ENCODE measurements at places on chromosomes 5 and 9. TPM values are rescaled to one million over a fixed set of nuclear protein-coding genes. Genes with fewer than 3 reads are reported as not detected.
A peak's percentile ranks its signal among the peaks of the same experiment; 100 is the strongest.

DNA sequence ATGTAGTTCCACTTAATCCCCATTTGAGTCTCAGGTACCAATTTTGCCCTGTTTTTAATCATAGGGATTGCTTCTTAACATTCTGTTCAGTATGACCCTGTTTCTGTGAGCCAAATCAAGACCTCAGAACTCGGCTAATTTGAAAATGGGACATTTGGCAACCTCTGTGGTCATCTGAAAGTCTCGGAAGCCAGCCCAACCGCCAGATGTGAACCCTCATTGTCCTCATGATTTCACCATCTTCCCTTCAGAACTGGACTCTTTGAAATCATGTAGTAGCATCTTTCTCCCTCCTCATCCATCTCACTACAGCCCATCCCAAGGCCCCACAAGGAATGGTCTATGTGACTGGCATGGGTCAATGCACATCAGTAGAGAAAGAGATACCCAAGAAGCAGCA, 88.9 kb downstream of the S1PR3 start:
- DNase-seq, result no peak

DNA sequence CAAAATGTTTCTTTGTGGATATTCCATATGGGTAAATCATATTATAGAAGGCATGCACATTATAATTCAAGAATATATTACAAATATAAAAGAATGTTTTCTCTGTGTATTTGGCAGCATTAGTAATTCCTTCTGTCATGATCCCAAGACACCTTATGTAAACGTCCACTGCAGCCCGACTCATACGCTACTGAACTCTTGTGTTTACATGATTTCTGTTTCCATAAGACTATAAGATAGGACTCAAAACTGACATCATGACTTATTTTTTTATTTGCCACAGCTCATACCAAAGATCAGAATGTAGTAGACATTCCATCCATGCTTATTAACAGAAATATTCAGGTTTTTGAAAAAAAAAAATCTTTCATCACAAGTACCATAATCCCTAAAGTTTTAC, 234.1 kb downstream of the AP3B1 start:
- DNase-seq, result no peak

DNA sequence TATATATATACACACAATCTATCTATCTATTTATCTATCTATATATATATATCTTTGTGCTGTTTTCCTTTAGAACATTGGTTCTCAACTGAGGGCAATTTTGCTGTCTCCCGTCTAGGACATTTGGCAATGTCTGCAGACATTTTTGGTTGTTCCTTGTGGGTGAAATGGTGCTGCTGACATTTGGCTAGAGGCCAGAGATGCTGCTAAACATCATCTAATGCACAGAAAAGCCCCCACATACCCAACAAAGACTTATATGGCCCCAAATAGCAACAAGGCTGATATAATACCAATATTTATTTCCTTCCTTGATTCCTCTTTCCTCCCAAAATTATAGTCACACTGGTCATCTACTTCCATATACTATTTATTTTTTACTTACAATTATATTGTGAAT, 197.5 kb downstream of the TRPM3 start:
- DNase-seq, result no peak

- DNase-seq, result peak; percentile 5
These were observed 218.6 kb downstream of the PJA2 start for GRCh38 chr5:109191153-109191558.

DNA sequence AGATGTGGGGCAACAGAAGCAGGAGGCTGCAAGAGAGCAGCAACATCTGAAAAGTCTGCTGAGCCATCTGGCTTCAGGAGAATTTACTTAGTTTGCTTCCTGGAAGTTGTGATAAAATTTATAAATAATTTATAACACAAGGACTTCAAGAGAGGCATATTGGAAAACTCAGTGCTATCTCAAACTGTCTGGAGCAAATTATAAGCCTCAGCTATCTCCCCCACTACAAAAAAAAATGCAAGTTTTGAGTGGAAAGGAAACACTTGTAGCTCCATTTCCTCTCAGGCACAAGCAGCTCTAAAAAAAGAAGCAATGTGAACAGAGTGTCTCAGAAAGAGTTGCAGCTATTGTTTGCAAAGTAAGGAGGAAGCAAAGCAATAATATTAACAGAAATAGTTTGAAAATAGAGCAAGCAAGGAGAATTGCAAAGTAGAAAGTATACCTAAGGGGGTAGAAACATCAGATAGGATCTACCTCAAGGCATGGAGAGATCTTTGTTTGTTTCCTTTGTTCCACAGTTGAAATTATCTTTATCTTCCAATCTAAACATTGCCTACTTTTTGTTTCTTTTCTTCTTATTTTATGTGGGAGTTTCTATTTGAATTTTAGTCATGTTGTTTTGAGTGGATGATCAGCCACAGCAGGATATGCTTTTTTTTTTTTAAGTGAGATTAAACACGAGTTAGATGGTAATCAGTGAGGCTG, 55.9 kb upstream of the IL6ST start:
- DNase-seq, result no peak

DNA sequence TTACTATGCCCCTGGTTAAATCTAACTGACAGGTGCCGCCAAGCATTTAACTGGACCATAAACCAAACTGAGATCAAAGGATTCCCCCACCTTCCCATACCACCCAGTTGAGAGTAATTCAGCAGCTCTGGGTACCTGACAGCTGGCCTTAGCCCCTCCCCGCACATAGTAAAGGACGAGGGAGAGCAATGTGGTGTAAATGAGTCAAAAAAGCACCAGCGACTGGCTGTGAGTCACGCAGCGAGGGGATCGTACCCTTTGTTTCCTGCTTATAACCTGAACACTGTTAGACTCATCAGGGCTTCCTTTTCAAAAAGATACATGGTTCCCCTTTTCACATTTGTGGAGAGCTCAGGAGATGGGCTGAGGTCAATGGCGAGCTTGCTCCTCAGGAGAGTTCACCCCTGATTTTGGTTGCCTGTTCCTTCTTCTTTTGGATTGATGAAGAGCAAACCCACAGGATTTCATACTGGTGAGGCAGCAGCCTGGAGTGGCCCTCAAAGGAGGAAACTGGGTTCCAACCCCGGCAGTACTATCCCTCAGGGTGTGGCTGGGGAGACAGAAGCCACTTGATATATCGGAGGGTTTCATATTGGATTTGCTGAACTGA, 71.5 kb downstream of the ANKRD33B start:
- DNase-seq, result peak; percentile 94

DNA sequence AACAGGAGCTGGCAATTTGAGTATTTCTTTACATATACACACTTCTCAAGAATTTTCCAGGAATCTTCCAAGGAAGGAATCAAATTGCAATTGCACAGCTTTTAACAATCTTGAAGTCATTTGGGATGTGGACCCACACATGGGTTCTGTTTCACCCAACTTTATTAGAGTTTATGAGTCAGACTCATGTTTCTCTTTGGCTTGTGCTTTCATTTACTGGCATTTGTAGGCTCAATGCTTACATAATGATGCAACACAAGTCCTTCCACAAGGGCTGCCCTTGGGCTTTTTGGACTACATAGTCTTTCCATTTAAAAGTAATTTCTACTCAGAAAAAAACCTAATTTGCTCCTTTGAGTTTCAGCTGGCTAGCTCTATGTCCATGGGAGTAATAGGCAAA, 4.6 kb upstream of the CDC37L1 start:
- no peak for DNase-seq

- no peak for DNase-seq
These were observed 443.5 kb downstream of the PDE4D start for GRCh38 chr5:59449905-59450644.

PCDHGC4 gene
- total RNA-seq, result not detected

Data from activated CD8-positive, alpha-beta T cell treated with anti-CD3 and anti-CD28 coated beads for 36 hours (primary cell).